ENCODE measurements at places on chromosomes 5 and 9.

- no peak for DNase-seq
These were observed 92.2 kb upstream of the MOCS2 start for GRCh38 chr5:53201746-53202145.

- no peak for DNase-seq
These were observed 81.9 kb downstream of the MAP1B start for GRCh38 chr5:72189146-72189545.

DNA sequence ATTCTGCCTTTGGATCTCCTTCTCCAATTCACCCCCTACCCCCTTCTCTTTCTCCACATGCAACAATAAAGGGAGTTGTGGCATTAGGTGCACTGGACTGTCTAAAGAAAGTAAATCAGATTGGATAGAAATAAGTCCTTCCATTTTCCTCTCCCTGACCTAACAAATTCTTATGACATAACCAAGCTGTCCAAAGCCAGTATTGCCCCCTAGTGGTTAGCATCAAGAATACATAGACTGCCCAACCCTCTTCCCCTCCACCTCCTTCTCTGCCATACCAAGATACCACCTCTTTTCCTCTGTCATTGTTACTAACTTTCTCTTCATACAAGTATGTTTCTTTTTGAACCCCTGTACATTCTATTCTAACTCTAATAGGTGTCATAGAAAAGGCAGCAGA, 45.7 kb downstream of the PPARGC1B start:
- DNase-seq, result no peak

DNA sequence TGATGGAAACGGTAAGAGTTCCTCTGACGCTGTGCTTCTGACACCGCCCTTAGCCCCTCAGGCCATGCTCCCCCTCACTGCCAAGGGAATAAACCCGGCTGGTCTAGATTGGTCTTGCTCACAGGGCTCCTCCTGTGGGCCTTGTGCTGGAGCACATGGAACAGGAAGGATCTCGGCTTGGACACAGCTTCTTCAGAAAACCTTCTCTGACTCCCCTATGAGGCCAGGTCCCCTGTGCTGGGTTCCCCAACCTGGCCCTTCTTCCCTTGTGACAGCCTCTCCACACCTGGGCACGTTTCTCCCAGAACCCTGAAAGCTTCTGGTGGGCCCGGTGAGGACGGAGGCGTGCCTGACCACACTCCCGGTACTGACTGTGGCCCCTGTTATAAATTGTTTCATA, 8.2 kb downstream of the SPATA31E1 start:
- DNase-seq, result peak; percentile 2

DNA sequence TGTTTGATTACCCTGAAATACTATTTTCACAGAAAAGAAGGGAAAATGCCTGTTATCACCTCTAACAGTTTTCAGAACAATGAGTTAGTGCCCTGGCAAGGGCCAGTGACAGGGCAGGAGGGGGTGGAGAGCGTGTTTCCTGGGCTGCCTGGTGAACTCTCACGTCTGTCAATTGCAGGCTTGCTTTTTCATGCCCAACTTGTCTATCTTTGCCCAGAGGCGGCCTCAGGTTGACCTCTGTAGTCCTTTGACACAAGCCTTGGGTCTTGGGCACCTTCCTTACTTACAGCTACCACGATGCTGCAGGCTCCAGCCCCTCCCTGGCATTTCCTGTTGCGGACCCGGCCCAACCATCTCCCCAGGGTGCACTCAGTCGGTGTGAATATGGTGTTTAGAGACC, 2.2 kb upstream of the CEL start:
- DNase-seq, result no peak

DNA sequence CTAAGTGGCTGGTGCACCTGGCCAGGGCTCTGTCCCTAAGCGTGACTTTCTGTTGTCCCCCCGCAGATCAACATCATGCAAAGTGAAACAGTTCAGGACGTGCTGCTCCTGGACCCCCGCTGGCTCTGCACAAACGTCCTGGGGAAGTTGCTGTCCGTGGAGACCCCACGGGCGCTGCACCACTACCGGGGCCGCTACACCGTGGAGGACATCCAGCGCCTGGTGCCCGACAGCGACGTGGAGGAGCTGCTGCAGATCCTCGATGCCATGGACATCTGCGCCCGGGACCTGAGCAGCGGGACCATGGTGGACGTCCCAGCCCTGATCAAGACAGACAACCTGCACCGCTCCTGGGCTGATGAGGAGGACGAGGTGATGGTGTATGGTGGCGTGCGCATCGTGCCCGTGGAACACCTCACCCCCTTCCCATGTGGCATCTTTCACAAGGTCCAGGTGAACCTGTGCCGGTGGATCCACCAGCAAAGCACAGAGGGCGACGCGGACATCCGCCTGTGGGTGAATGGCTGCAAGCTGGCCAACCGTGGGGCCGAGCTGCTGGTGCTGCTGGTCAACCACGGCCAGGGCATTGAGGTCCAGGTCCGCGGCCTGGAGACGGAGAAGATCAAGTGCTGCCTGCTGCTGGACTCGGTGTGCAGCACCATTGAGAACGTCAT, 19.7 kb upstream of the CTSL start:
- no peak for DNase-seq

GRCh38 chr5:81010336-81011169, 50.4 kb downstream of the RASGRF2 start:
- DNase-seq, result no peak

DNA sequence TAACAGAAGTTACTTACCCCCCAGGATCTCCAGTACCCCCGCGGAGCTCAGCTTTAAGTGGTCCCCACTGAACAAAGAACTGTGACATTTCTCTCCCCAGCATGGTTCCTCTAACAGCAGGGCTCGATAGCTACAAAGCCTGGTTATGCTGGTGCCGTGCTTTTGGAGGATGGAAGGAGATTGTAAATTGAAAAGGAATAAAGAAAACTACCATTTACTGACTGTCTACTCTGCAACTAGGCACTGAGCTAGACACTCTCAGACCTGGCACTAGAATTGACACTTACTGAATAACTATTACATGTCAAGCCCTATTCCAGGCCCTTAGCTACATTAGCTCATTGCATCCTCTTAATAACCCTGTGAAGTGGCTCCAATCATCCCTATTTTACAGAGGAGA, 145.3 kb downstream of the TTLL11 start:
- no peak for DNase-seq

GRCh38 chr9:128807827-128808226, 10.5 kb upstream of the ENDOG start:
- no peak for DNase-seq

GRCh38 chr5:158560170-158560569, 539.5 kb downstream of the EBF1 start:
- no peak for DNase-seq

DNA sequence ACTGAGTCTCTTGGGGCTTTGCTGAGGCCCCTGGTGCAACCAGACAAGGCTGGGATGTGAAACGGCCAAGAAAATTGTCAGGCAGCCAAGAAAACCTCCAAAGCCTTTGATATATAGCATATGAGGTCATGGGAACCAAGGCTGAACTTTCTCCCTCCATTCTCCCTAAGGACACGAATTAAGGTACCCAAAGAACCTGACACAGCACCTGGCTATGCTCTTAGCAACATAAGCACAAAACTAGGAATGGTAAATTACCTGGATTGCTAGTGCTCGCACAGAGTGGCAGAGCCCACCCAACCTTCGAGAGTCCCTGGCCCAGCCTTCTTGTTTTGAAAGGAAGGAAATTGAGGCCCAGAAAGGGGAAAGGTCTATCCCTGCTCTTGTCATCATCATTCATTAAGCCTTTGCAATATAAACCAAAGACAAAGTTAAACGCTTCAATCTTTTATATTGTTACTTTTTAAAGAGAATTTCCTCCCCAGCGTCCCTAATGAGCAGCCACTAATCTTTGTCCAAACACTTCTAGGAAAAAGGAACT, 220.0 kb upstream of the NR4A3 start:
- no peak for DNase-seq

GRCh38 chr5:139100825-139101224, 97.3 kb downstream of the SIL1 start:
- DNase-seq, result peak; percentile 39

DNA sequence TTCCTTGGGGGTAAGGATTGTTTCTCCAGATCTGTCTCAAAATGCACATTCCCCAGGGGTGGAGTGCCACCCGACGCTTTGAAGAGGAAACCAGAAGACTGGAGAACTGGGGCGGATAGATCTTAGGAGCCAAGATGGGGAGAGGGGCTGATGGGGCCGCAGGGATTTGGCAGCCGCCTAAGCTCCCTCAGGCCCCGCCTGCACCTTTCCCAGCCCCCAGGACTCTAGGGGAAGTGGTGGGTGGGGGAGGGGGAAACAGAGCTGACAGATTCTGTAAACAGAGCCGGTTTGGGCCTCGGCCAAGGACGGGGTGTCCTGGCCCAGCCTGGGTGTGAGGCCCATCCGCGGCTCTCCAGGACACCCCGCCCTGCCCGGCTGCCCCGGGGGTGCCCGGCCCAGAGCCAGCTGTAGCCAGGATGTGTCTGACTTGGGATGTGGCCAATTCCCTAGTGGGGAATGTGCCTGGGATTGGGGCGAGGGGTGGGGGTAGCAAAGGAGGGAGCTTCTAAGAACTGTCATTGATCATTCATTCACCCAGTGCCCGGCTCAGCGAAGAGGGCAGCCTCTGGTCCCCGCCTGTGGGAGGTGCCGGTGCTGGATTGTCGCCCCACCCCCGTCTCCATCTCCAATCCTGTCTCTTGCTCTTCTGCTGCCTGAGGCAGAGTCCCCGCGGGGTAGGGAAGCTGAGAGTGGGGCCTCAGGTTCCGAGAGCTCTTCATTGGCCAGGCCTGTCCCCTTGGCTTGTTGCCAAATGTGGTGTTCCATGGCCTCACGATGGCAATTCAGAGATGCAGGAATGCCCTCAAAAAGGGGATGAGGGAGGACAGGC, 54.8 kb upstream of the CDKN2AIPNL start:
- peak; percentile 82 for DNase-seq

DNA sequence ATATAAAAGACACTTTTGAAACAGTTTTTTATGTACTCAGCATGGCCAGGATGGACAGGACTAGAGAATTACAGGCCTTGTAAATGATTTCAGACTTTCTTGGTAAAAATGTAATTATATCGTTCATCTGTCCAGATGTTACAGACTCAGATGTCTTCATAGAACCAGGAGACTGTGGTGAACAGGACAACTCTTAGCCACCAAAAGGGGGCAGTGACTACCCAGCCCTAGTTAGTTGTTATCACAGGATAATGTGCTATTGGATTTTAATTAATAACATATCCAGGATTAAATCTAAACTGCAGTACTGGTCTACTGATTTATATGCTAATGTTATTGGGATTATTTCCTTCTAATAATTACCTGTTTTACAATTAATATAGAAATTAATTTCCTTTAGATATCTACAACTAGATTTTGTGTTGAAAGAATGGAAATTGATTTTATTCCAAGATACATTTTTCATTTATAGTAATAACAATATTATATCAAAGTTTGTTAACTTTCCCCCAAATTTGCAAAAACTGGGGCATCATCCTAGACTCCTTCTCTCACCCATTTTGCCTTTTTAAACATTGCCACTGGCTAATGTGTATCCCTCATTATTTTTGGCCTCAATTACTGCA, 99.4 kb downstream of the MTREX start:
- peak; percentile 74 for DNase-seq

DNA sequence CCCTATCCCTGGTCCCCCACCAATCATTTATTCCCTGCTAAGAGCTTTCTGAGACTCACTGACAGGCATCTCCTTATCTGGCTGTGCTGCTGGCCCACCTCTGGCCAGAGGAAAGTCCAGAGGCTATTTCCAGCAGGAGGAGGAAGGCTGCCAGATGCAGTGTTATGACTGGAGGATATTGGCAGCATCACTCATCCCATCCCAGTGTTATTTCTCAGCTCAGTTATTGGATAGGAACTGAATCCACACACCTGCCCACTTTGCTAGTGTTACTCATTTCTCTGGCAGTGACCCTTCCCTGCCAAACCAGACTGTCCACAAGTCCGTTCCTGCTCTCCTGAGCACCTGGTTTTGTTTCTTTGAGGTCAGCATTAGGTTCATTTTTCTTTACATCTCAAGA, 228.2 kb downstream of the GRIA1 start:
- peak; percentile 21 for DNase-seq

DNA sequence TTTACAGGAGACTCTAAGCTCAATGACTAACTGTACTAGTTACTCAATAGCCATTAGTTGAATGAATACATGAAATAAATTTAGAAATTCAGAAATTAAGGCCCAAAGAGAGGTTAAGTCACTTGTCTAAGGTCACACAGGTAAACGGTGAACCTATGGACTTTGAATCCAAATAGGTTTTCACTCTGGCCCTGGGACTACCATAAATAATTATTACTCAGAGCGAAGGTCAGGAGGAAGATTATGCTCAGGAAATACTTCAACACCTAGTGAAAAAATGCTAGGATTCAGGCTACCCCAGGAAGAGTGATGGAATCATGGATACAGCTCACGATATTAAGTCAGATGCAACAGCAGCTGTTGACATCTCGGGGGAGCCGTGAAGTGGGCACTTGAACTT, 417.4 kb downstream of the GABRG2 start:
- DNase-seq, result no peak

- DNase-seq, result no peak
These were observed 268.6 kb upstream of the CLINT1 start for GRCh38 chr5:158127536-158127935.

GRCh38 chr9:124749284-124749683, 21.8 kb downstream of the NR6A1 start:
- no peak for DNase-seq

- no peak for DNase-seq
These were observed 14.3 kb downstream of the IER5L start for GRCh38 chr9:129163753-129164152.

DNA sequence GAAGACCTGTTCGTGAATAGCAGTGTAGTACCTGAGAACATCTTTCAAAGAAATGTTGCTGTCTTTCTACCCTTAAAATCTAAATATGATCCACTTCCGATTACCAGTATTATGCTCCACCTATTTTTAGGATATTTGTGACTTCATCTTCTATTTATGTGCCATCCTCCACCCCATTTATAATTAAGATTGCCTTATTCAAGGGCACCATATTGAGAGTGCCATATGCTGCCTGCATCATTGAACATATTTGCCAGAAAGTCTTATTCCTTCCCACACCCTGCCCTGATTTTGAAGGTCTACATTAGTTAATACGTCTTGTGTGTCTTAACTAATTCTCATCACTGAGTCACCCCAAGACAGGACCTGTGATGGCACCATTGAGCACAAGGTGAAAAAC, 1076.7 kb downstream of the CDH12 start:
- no peak for DNase-seq

DNA sequence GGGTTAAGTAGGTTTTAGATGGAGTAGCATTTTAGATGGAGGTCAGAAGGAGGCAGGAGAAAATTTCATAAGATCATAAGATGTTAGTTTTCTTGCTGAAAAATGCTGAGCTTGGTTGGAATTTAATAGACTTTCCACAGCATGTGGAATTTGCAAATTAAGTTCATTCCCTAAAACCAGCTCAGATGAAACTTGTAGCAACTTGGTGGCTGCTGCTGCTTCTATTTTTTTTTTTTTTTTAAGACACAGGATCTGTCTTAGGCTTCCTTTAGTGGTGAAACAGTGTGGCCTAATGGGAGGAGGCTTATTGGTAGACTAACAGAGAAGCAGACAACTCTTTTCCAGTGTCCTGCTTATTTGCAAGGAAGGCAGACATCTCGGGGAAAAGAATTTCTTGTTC, 154.5 kb downstream of the AOPEP start:
- peak; percentile 65 for DNase-seq
